Cortex of kidney (tissue), 1 donor: ENCODE measurements at places on chromosomes 5 and 9.

DNA sequence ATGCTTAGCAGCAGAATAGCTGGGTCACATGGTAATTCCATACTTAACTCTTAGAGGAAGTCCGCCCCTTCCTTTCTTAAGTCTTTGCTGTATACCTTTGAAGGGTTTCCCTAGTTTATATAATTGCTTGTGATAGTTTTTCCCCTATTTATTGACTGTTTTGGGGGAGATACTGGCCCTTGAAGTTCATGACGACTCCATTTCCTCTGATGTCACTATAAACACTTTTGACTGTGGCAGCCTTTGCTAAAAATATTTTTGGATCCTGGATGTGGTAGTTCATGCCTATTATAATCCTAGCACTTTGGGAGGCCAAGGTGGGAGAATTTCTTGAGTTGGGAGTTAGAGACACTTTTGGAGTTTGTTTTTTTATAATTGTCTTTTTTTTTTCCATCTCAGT lies 38.4 kb downstream of the NSD1 start:
- DNase-seq, result no peak

- no peak for DNase-seq
Measured at GRCh38 chr9:112033237-112034215, 136.9 kb downstream of the UGCG start.

GRCh38 chr5:116404792-116405191 lies 169.8 kb downstream of the SEMA6A start:
- no peak for DNase-seq

DNA sequence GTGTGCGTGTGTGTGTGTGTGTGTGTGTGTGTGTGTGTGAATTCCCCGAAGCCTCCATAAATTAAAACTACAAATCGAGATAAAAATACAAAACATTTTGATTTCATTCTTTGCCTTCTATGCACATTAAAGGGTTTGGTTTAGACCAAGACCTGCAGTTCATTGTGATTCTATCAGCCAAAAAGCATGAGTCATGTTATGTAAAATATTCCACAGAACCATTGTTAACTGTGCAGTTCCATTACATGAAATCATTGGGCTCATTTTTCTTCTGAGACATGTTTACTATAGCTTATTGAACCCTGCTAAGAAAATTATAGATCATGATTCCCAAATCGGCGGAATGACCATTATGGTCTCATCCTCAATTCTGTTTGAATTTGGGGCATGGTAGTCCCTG lies 11.7 kb downstream of the CAVIN4 start:
- DNase-seq, result no peak

- no peak for DNase-seq
Measured at GRCh38 chr5:132433141-132433540, 57.4 kb downstream of the IRF1 start.
